ENCODE measurements at places on chromosomes 2 and 18. TPM values are rescaled to one million over a fixed set of nuclear protein-coding genes. Genes with fewer than 3 reads are reported as not detected.
A peak's percentile ranks its signal among the peaks of the same experiment; 100 is the strongest.

DNA sequence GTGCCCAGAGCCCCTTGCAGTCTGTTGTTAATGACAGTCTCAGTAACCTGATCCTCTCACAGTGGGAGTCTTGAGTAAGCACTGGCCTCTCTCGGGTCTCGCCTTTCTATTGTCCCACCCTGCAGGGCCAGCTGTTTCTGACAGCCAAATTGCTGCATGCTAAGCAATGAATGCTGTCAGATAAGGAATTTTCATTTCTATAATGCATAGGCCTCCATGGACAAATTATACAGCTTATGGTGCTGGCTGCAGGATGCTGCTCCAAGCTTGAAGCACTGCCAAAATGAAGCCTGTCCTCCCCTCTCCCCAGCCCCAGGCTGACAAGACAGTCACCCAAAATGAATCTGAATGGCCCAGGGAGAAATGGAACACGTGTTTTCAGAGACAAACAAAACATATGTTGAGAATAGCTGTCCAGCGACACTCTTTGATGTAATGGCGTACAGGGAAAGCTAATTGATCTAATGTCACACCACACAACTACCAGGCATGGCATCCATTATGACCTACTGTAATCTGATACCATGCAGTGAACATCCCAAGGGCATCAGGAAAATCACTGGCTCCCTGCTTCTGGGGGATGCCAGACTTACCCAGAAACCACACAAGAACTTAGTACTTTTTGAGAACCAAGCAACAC, 36.8 kb downstream of the ACVR1 start:
- H3K27me3 ChIP-seq = no peaks in the 10 kb centered on the region
- no peak overlapping the region for H3K4me3 ChIP-seq
- no peak overlapping the region for H3K27ac ChIP-seq

Gene TEX44
- total RNA-seq = not detected

Gene UGT1A10
- not detected for total RNA-seq

Gene SCN2A
- total RNA-seq = not detected

Gene GKN2
- not detected for total RNA-seq

GRCh38 chr2:233469261-233470010, 97.1 kb downstream of the USP40 start:
- peaks cover 39% of the 10 kb centered on the region for H3K36me3 ChIP-seq
- H3K27me3 ChIP-seq = no peaks in the 10 kb centered on the region
- H3K4me1 ChIP-seq = no peaks in the 10 kb centered on the region
- H3K4me3 ChIP-seq = no peak overlapping the region

Gene SERPINB12
- not detected for total RNA-seq

Gene ANTXR1
- 0.14 TPM for total RNA-seq

DNA sequence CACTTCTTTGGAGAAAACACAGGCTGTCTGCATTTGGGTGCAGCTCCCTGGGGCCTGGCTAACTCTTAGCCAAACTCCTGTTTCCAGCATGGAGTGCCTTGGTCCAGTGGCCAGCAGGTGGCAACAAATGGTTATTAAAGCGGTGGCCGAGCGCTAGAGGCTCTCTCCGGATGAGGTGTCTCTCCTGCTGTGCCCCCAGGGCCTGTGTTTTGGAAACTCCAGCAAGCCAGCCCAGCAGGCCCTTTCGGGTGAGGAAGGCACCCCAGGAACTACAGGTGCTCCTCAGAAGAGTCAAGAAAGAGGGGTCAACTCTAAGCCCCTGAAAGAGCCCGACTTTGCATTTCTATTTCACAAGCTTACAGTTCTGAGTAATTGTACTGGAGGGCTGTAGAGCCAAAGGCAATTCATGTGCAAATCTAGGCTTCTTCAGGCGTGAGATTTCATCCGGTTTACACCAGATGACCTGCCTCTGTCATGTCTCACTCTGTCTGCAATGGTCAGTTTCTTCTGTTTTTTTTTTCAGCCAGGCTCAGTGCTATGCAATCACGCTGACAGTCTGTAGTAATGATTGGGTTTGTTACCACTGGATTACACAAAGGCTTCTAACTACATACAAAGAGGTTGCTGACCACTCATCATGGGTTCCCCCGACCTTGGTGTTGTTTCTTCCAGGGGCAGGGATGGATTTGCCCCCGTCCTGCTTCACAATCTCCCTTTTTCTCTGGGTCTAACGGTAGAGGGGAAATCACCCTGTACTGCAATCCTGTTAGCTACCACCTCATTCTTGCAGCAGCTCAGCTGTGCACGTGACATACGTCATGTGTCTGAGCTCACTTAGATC, 7.6 kb upstream of the CHRNA1 start:
- peak overlapping the region; percentile 56 for H3K27ac ChIP-seq
- H3K4me1 ChIP-seq = peaks cover 22% of the 10 kb centered on the region
- H3K27me3 ChIP-seq = no peaks in the 10 kb centered on the region
- peak; percentile 80 for DNase-seq
- no peaks in the 10 kb centered on the region for H3K36me3 ChIP-seq

- no peaks in the 10 kb centered on the region for H3K36me3 ChIP-seq
- peak overlapping the region; percentile 75 for H3K4me3 ChIP-seq
- peaks cover 35% of the 10 kb centered on the region for H3K27me3 ChIP-seq
- H3K27ac ChIP-seq = no peak overlapping the region
- DNase-seq = no peak
Measured at GRCh38 chr18:75455249-75456198, 28.0 kb upstream of the SMIM21 start.

DNA sequence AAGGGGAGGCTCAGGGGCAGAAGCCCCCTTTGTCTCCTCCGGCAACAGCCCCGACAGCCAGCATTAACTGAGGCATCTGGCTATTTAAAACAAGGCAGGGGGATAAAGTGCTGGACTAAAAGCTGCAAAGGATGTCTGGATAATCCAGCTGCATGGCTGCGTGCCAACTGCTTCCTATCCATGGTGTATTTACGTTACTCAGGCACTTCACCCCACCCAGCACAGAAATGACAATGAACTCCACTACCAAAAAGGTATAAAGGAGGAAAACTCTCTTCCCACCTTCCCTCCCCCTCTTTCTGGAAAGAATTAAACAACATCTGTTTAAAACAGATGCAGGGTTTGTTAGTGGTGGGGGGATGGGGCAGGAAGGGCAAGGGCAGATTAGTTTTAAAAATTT, 82.5 kb downstream of the SPRED2 start:
- H3K27me3 ChIP-seq = no peaks in the 10 kb centered on the region
- no peak overlapping the region for H3K4me3 ChIP-seq
- DNase-seq = no peak
- no peak overlapping the region for H3K27ac ChIP-seq
- no peaks in the 10 kb centered on the region for H3K36me3 ChIP-seq
- H3K4me1 ChIP-seq = peaks cover 2% of the 10 kb centered on the region

Gene HOXD13
- total RNA-seq = not detected

GRCh38 chr2:101435001-101435862, 39.7 kb downstream of the RFX8 start:
- no peaks in the 10 kb centered on the region for H3K36me3 ChIP-seq
- H3K27ac ChIP-seq = no peak overlapping the region

Gene CD8B2
- 14.1 TPM for total RNA-seq

- H3K4me1 ChIP-seq = peaks cover 100% of the 10 kb centered on the region
- peak overlapping the region; percentile 87 for H3K4me3 ChIP-seq
- peak overlapping the region; percentile 100 for H3K27ac ChIP-seq
Measured at GRCh38 chr2:136125236-136125635, 7.3 kb upstream of the CXCR4 start.

Gene DNAJC5G
- total RNA-seq = not detected

DNA sequence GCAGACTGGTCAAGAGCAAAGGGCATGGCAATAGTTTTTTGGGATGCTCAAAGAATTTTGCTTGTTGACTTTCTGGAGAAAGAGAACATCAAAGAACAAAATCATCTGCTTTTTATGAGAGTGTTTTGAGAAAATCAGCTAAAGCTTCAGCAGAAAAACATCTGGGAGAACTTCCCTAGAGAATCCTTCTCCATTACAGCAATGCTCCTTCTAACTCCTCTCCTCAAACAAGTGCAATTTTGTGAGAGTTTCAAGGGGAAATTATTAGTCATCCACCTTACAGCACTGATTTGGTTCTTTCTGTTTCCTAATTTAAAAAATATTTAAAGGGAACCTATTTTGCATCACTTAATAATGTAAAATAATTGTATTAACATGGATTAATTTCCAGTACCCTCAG, 226.9 kb upstream of the NXPH2 start:
- H3K36me3 ChIP-seq = no peaks in the 10 kb centered on the region
- no peak overlapping the region for H3K27ac ChIP-seq
- H3K4me3 ChIP-seq = no peak overlapping the region
- H3K4me1 ChIP-seq = no peaks in the 10 kb centered on the region
- DNase-seq = no peak

DNA sequence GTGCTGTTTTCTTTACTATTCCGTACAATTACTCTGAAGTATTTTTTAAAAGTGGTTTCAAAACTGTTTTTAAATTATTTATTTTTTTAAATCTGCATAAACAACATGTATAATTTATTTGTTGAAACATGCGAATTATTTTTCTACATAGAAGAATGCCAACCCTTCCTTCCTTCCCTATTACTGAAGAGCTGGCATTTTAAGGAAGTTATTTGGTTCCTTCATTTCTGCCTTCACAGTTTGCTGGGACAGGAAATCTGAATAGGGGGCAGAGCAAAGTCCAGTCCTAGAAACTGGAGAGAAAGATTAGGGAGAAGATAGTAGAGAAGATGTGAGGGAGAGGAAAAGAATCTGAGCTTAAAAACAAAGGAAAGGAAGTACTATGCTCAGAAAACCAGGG, 146.7 kb upstream of the ACVR2A start:
- no peak overlapping the region for H3K4me3 ChIP-seq
- no peaks in the 10 kb centered on the region for H3K4me1 ChIP-seq
- DNase-seq = no peak
- peaks cover 3% of the 10 kb centered on the region for H3K27me3 ChIP-seq
- H3K36me3 ChIP-seq = no peaks in the 10 kb centered on the region
- H3K27ac ChIP-seq = no peak overlapping the region

DNA sequence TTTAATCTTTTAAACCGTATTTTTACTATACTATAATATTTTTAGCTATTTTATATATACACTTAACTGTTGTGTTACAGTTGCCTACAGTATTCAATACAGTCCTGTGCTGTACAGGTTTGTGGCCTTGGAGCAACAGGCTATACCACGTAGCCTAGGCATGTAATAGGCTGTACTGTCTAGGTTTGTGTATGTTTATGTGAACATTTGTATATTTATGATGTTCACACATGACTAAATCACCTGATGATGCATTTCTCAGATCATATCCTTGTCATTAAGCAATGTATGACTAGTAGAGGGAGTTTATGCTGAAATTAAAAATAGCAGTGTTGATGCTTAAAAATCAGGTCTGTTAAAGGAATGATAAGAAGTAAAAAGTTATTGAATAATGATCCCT, 92.3 kb upstream of the RANBP2 start:
- no peaks in the 10 kb centered on the region for H3K27me3 ChIP-seq
- no peak overlapping the region for H3K4me3 ChIP-seq
- H3K27ac ChIP-seq = no peak overlapping the region
- H3K4me1 ChIP-seq = peaks cover 11% of the 10 kb centered on the region
- no peaks in the 10 kb centered on the region for H3K36me3 ChIP-seq

GRCh38 chr2:169136885-169137534, 67.6 kb downstream of the DHRS9 start:
- DNase-seq = no peak
- no peak overlapping the region for H3K27ac ChIP-seq
- no peaks in the 10 kb centered on the region for H3K4me1 ChIP-seq
- H3K27me3 ChIP-seq = no peaks in the 10 kb centered on the region

DNA sequence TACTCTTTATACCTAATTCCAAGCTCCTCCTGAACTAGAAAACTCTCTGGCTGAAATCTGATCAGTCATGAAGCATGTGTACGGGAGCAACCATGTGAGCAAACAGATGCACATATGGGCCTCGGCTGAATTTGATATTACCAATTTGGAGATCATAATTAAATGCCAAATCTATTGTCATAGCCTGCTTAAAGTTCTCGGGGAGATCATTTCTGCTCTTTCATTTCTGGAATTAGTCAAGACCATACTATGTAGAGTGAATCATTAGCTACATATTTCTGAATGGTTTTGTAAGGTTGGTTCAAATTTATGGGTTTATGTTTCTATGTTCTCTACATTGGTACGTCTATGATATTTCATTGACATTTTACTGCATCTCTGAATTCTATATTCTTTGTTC, 205.5 kb downstream of the UBE2E3 start:
- DNase-seq = no peak
- no peak overlapping the region for H3K27ac ChIP-seq
- no peak overlapping the region for H3K4me3 ChIP-seq
- H3K27me3 ChIP-seq = no peaks in the 10 kb centered on the region
- peaks cover 8% of the 10 kb centered on the region for H3K36me3 ChIP-seq

DNA sequence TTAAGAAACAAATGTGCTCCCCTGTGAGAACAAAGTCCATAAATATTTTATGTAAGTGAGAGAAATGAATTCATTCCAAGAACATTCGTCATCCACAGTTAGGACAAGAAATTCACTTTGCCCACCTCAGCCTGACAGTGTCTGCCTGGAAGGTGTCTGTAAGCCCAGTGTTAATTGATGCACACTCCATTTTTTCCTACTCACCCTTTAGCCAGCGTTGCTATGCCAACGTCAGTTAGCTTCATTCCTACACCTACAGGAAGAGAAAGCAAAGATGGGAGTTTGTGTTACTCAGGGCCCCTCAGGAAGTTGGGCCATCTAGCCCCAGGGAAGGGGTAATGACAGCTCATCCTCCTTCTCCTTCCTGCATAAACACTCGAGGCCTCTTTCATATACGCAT, 131.0 kb downstream of the ALPK2 start:
- H3K4me3 ChIP-seq = no peak overlapping the region
- no peak for DNase-seq
- peaks cover 21% of the 10 kb centered on the region for H3K27me3 ChIP-seq
- no peak overlapping the region for H3K27ac ChIP-seq

DNA sequence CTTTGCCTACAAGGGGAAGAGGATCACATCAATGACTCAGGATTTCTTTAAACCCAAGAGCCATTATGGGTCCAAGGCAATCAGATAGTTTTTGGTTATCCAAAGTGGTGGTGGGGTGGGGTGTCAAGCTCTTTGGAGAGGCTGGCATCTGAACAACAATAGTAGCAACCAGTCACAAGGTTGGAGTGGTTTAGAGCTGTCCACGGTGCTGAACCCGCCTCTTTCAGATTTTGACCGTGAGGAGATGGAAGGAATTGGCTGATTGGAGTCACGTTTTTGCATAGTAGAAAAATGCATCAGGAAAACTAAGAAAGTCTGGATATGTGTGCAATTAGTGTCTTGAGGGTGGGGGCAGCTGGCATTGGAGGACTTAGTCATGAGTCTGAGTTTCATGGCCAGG, 159.9 kb downstream of the LOXHD1 start:
- H3K36me3 ChIP-seq = no peaks in the 10 kb centered on the region
- H3K27ac ChIP-seq = no peak overlapping the region
- H3K4me1 ChIP-seq = no peaks in the 10 kb centered on the region
- H3K27me3 ChIP-seq = peaks cover 5% of the 10 kb centered on the region
- DNase-seq = no peak

- no peaks in the 10 kb centered on the region for H3K27me3 ChIP-seq
- H3K4me3 ChIP-seq = no peak overlapping the region
- peaks cover 6% of the 10 kb centered on the region for H3K36me3 ChIP-seq
- no peak overlapping the region for H3K27ac ChIP-seq
- no peak for DNase-seq
Measured at GRCh38 chr2:159531475-159531874, 84.9 kb downstream of the BAZ2B start.

GRCh38 chr2:224887141-224887540, 155.1 kb downstream of the DOCK10 start:
- no peak overlapping the region for H3K4me3 ChIP-seq
- peak overlapping the region; percentile 84 for H3K27ac ChIP-seq
- no peaks in the 10 kb centered on the region for H3K27me3 ChIP-seq
- H3K36me3 ChIP-seq = peaks cover 34% of the 10 kb centered on the region
- H3K4me1 ChIP-seq = peaks cover 45% of the 10 kb centered on the region
- no peak for DNase-seq

All from naive thymus-derived CD8-positive, alpha-beta T cell (primary cell).